T-helper 2 cell (primary cell): ENCODE measurements at places on chromosomes 5 and 9.

DNA sequence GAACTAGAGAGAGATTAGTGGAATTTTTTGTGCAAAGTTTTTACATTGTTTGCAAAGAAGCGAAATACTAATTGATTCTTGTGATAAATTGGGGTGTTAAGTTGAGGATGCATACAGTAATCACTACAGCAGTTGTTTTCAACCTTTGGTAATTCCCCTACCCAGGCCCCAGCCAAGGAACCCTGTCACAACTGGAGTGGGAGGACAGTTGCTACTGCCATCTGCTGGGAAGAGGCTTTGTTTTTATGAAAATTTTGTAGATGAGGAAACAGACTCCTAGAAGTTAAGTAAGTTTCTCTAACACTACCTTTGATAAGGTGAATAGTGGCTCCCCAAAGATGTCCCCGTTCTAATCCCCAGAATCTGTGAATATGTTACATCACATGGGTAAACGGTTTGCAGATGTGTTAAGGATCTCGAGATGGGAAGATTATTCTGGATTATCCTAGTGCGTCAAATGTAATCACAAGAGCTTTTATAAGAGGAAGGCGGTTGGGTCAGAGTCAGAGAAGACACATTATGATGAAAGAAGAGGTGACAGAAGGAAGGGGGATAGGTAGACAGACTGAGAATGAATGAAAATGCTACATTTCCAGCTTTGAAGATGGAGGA is 34.0 kb upstream of the PPP1R2B start:
- DNase-seq = no peak

GRCh38 chr9:77595426-77596095 is 52.6 kb downstream of the GNA14 start:
- no peak for DNase-seq

- DNase-seq = no peak
Observed at GRCh38 chr5:109231331-109231730, 178.4 kb downstream of the PJA2 start.

GRCh38 chr9:4832786-4833579 is 40.2 kb downstream of the RCL1 start:
- DNase-seq = peak; percentile 90

- no peak for DNase-seq
Observed at GRCh38 chr9:124857533-124858162, 4.1 kb downstream of the RPL35 start.

GRCh38 chr5:172043865-172044264 is 37.4 kb upstream of the FBXW11 start:
- no peak for DNase-seq

GRCh38 chr5:80194468-80194867 is 61.4 kb downstream of the SERINC5 start:
- DNase-seq = no peak

- no peak for DNase-seq
Observed at GRCh38 chr5:74935752-74936091, 69.5 kb upstream of the FAM169A start.

GRCh38 chr9:85009251-85009650 is 339.7 kb downstream of the NTRK2 start:
- no peak for DNase-seq
